NCI-H2029 (cell line): ENCODE measurements at places on chromosomes 5 and 9.

DNA sequence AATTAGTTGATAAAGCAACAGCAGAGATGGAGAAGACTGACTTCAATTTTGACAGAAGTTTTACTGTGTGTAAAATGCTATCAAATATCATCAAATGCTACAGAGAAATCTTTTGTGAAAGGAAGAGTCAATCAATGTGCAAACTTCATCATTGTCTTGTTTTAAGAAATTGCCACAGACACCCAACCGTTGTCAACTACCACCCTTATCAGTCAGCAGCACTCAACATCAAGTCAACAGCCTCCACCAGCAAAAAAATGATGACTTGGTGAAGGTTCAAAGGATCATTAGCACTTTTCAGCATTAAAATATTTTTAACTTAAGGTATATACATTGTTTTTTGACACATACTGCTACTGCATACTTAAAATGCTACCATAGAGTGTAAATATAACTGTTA, 888.8 kb downstream of the CDH18 start:
- no peak for DNase-seq

- DNase-seq, result no peak
These were observed 48.4 kb downstream of the SLC1A1 start for GRCh38 chr9:4538621-4539020.

GRCh38 chr9:126927419-126927818, 12.8 kb downstream of the RALGPS1 start:
- peak; percentile 61 for DNase-seq

GRCh38 chr9:21414220-21414940, 5.5 kb downstream of the IFNA8 start:
- no peak for DNase-seq

GRCh38 chr9:82456642-82457041, 468.1 kb downstream of the SPATA31D1 start:
- no peak for DNase-seq

- no peak for DNase-seq
These were observed 90.0 kb upstream of the HMHB1 start for GRCh38 chr5:143721925-143722324.

GRCh38 chr5:123429993-123430392, 6.8 kb upstream of the CEP120 start:
- DNase-seq, result no peak

DNA sequence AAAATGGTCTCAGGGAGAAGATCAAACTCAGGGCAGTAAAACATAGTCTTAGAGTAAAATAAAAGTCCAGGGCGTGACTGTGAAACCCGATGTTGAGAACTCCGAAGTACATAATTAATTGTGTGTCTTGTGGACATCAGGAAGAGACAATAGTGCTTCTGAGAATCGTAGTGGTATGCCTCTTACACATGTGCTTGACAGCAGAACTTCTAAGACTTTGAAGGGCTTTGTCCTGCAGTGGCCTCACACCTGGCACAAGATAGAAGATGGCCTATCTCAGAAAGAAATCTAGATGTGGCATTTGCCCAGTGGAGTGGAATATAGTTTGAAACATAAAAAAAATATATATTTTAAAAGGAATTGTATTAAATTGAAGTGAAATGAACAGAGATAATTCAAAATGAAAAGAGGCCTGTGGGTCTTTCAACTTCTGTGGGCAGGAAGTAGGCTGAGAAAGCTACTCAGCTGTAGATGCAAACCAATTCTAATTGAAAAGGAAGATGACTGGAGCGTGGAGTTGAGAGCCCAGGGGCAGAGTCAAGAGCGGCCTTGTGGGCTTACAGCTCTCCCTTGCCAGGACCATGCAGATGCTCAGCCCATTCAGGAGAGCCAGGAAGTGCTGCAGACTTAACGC, 468.4 kb downstream of the KDM4C start:
- DNase-seq, result no peak

GRCh38 chr5:91207248-91207647, 175.9 kb downstream of the ARRDC3 start:
- DNase-seq, result no peak

GRCh38 chr9:91302831-91303230, 58.9 kb downstream of the AUH start:
- peak; percentile 16 for DNase-seq

- no peak for DNase-seq
These were observed 89.0 kb downstream of the DRD1 start for GRCh38 chr5:175354964-175355363.

GRCh38 chr9:100466171-100466828, 6.6 kb upstream of the TMEFF1 start:
- DNase-seq, result no peak

GRCh38 chr9:129422032-129422842, 198.7 kb downstream of the C9orf50 start:
- DNase-seq, result no peak

GRCh38 chr9:33331377-33331891, 41.1 kb downstream of the NFX1 start:
- DNase-seq, result no peak

- no peak for DNase-seq
These were observed 8.0 kb upstream of the MAN2A1 start for GRCh38 chr5:109681763-109682162.

- DNase-seq, result no peak
These were observed 13.0 kb upstream of the TMEM38B start for GRCh38 chr9:105681313-105681712.

DNA sequence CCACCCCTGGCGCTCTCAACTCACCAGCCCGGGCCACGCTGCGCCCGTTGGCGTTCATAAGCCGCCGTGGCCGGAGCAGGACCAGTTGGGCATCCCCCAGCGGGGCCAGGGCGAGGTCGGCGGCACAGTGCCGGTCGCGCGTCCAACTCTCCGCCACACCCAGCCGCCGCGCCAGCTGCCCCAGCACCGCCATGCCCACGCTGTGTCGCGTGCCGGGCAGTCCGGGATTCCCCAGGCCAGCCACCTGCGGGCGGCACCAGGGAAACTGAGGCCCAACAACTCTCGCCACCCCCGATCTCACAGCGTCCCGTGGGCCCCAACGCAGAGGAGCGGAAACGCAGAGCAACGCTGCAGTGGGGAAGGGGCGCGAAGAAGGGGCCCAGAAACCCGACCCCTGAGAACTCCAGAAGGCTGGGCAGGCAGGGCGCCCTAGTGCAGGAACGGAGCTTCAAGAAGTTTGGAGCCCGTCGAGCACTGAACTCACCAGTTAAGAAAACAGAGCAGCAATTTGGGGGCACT, 453 bp downstream of the PTRH1 start:
- no peak for DNase-seq
